ENCODE measurements at places on chromosomes 11 and 22.

DNA sequence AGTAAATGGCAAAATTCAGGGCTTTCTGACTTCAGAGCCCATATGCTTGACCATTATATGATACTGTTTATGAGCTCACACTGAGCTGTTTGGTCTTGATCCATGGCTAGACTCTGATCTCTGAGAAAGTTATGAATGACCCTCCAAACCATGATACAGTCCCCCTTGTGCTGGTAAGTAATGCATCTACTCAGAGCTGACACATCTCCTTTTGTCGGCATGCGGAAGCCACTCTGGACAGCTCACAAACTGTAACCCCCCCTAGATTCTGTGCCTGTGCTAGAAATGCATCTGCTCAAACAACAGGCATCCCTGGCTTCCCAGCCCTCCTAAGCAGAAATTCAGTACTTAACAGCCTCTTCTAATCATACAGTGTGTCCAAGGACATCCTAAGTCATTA, 150.8 kb upstream of the RAG2 start:
- DNase-seq: peak; percentile 41

- DNase-seq: peak; percentile 4
Measured at GRCh38 chr11:81959341-81959740, 774.3 kb downstream of the FAM181B start.

DNA sequence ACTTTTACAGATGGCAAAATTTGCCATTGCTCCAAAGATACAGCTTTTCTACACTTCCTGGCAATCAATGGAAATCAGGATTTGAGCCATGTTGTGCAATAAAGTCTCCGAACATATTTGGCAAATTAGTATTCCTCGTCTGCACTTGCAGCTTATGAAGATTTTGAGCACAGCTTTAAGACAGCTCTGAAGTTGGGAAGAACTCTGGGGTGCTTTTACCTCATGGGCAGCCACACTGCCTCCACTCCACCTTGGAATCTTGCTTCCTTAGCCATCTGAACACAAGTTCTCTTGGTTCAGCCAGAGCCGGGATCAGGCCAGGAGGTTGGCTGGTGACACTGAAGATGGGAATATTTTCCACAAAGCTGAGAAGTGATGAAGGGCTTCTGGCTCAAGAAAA, 191.2 kb downstream of the CWF19L2 start:
- DNase-seq: no peak

- peak; percentile 47 for DNase-seq
Measured at GRCh38 chr11:64444838-64445441, 86.0 kb downstream of the RPS6KA4 start.

- no peak for DNase-seq
Measured at GRCh38 chr11:129737831-129738230, 77.8 kb upstream of the TMEM45B start.

- no peak for DNase-seq
Measured at GRCh38 chr11:109527496-109527895, 105.5 kb downstream of the C11orf87 start.

DNA sequence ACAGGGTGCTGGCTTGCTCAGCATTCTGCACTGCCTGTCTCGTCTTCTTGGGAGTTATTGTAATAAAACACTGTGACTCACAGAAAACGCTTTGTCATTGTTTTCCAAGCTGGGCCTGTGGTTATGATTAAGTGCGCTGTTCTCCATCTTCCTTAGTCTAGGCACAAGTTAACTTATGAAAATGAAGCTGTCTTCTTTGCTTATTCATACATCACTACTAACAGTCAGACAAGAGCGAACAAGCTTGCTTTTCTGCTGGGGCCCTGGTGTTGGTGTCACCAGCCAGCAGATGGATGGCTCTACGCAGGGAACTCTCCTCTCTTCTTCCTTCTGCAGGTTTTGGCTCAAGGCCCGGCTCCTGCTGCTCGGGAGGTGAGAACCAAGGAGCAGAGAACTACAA, 380.1 kb upstream of the SYN3 start:
- DNase-seq: no peak

- peak; percentile 20 for DNase-seq
Measured at GRCh38 chr11:122808478-122808869, 29.8 kb upstream of the CRTAM start.

GRCh38 chr11:122319691-122320620, 203.9 kb upstream of the BLID start:
- DNase-seq: peak; percentile 52

DNA sequence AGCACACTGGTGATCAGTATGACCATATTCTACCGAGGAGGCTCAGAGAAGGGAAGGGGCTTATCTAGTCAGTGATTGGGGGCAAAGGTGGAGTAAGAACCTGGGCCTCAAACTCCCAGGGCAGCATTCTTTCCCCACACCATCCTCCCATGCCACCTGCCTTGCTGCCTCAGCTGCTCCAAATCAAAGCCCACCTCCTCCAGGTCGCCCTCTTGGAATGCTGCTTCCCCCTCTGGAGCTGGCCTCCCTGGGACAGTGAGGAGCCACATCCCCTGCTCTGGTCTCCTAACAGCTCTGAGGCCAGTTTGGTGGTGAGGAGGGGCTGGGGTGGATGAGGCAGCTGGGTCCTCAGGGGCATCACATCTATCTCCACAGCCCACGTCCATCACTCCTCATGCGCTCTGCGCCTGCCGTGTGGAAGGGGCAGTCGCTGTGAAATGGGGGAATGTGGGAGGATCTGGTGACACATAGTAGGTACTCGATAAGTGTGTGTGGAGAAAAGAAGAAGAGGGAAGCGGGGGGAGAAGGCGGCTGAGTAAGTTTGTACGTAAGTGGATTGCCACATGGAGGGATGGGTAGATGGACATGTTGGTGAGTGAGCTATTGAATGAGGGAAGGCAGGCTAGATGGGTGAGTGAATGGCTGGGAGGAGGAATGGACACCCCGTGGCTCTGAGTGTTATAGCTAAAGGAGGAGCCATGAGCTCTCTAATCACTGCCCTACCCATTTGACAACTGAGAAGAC, 16.1 kb upstream of the ARHGEF17 start:
- DNase-seq: no peak

DNA sequence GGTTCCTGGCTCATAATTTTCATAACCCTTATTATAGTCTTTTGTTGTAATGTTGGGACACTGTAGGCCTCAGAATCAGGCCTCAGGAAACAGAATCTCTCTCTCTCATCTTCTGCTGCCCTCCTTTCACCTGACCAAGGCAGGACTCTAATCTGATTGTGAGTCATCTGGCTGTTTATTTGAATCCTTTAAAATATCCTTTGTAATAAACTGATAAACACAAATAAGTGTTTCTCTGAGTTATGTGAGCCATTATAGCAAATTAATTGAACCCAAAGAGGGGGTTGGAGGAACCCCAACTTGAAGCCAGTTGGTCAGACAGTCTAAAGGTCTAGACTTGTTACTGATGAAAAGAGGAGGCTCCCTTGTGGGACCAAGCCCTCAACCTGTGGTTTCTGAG, 30.6 kb downstream of the ACER3 start:
- no peak for DNase-seq
